ENCODE measurements at places on chromosomes 4 and X. TPM values are rescaled to one million over a fixed set of nuclear protein-coding genes. Genes with fewer than 3 reads are reported as not detected.

- DNase-seq: no peak
These were observed 291.8 kb downstream of the FBXW7 start for GRCh38 chr4:152243896-152244595.

GRCh38 chrX:79078114-79078513, 66.4 kb upstream of the GPR174 start:
- DNase-seq: no peak

GRCh38 chr4:39821951-39822350, 124.0 kb downstream of the UBE2K start:
- no peak for DNase-seq

- no peak for DNase-seq
These were observed 30.1 kb downstream of the RASSF6 start for GRCh38 chr4:73589887-73590801.

GRCh38 chr4:183130328-183131155, 31.5 kb downstream of the WWC2 start:
- DNase-seq: no peak

GRCh38 chr4:76515975-76516843, 81.2 kb downstream of the SHROOM3 start:
- DNase-seq: no peak

- DNase-seq: no peak
These were observed 512 bp upstream of the ANTXR2 start for GRCh38 chr4:80073473-80074008.

Gene SHROOM4
- 4.3 TPM for polyA plus RNA-seq

Gene ADH1A
- polyA plus RNA-seq: 0.54 TPM

Gene PRRG3
- 28.6 TPM for polyA plus RNA-seq

Data from forelimb muscle (tissue), 1 donor.